ENCODE measurements at places on chromosomes 5 and 9.
A peak's percentile ranks its signal among the peaks of the same experiment; 100 is the strongest.

DNA sequence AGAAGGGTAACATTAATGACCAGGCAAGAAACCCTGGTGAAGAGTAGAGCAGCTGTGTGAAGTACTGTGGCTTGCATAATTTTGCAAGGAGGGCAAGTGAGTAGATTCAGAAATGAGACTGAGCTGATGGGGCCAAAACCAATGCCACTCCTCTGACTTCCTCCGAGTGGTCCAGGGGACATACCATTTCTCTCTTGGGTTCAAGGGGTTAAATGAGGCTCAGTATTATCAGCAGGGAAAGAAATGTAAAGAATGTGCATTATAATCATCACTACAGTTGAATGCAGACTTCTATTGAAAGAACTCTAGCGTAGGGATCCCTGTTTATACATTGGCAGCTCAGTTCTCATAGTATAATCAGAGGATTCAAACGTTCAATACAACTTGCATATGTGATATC is 9.9 kb downstream of the POLR3G start:
- DNase-seq, result no peak

- DNase-seq, result no peak
Measured at GRCh38 chr9:134346151-134346550, 19.9 kb downstream of the RXRA start.

DNA sequence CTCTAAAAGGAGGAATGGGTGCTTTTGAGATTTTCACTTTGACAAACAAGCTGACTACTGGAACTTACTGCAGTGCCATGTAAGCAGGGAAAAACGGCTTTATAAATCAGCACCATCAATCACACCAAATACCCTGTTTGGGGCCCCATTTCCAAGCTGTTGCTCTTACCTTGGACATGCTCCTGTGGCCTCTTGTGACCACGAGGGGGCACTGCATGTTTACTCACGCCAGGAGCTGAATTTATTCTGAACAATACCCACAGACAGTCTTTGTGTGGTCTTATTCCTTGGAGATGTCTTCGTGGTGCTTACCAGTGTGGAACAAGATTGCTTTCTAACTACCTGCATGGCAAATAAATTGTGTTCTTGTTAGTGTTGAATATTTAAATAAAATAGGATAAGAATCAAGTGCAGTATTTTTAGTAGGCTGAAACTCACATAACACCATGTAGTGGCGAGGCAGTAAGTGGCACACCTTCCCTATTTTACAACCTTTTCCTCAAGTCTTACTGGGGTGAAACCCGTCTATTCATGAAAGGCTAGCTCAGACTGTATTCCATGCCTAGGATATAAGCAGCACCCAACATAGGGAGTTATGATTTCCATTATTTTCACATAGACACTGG is 155.5 kb upstream of the NMUR2 start:
- peak; percentile 14 for DNase-seq

GRCh38 chr5:168104811-168105481 is 186.5 kb upstream of the WWC1 start:
- DNase-seq, result no peak

DNA sequence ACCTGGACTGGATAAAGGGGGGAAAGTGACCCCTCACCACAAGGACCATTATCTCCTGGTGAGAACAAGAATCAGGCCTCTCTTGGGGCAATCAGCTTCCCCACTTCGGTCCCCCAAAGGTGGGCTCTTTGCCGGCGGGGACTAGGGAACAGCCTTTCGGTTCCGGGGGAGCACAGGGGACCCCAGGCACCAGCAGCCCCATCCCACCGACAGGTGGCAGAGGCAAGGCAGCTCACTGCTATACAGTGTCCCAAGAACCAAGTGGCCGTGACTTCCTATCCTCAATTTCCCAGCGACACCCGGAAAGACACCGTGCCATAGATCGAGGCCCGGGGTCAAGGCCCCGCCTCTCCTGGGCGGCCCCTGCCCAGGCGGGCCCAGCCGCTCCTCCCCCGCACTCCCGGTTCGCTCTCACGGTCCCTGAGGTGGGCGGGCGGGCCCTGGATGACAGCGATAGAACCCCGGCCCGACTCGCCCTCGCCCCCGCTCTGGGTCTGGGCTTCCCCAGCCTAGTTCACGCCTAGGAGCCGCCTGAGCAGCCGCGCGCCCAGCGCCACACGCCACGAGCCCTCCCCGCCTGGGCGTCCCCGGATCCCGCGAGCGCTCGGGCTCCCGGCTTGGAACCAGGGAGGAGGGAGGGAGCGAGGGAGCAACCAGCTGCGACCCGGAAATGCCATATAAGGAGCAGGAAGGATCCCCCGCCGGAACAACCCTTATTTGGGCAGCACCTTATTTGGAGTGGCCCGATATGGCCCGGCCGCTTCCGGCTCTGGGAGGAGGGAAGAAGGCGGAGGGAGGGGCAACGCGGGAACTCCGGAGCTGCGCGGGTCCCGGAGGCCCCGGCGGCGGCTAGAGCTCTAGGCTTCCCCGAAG is 655 bp upstream of the EGR1 start:
- DNase-seq, result peak; percentile 83

- DNase-seq, result no peak
Measured at GRCh38 chr9:113570749-113571711, 107.5 kb downstream of the RGS3 start.

GRCh38 chr5:74272831-74273451 is 367.6 kb downstream of the ENC1 start:
- no peak for DNase-seq

DNA sequence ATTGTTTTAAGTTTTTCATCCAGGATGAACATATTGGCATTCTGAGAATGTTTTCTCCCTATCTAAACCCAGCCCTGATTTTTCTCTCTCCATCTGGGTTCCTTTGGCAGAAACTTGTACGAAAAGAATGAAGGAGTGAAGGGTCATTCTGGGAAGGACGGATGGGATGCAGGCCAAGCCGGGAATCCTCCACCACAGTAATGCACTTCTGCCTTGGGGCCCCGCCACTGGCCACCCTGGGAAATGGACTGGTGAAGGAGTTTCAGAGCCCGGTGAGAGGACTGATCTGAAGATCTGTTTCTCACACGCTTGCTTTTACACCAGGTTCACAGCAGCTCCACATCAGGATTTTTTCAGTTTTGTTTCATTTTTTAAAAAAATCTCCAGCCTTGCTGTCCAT is 554.8 kb downstream of the BNC2 start:
- DNase-seq, result no peak

DNA sequence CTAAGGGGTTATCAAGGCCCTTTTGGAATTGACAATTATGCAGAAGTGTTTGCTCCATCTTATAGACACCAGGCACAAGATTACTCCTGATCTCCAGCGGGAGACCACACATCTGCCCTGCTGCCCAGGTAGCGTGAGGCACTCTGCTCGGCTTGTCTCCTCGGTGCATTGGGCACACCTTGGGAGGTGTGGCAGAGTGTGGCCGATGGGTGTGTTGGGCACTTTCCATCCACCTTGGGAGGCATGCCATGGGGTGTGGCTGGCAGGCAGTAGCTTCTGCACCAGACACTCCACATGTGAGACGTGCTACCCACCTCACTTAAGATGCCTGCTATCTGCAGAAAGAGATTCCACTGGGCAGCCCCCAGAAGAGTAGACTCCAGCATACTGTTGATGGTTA is 54.1 kb downstream of the GADD45G start:
- DNase-seq, result no peak

GRCh38 chr9:106878934-106879333 is 16.0 kb downstream of the ZNF462 start:
- no peak for DNase-seq

GRCh38 chr5:27494887-27495286 is 456.5 kb upstream of the CDH9 start:
- DNase-seq, result no peak
